Kidney tubule cell (primary cell): ENCODE measurements at places on chromosomes 11 and 22.
A peak's percentile ranks its signal among the peaks of the same experiment; 100 is the strongest.

DNA sequence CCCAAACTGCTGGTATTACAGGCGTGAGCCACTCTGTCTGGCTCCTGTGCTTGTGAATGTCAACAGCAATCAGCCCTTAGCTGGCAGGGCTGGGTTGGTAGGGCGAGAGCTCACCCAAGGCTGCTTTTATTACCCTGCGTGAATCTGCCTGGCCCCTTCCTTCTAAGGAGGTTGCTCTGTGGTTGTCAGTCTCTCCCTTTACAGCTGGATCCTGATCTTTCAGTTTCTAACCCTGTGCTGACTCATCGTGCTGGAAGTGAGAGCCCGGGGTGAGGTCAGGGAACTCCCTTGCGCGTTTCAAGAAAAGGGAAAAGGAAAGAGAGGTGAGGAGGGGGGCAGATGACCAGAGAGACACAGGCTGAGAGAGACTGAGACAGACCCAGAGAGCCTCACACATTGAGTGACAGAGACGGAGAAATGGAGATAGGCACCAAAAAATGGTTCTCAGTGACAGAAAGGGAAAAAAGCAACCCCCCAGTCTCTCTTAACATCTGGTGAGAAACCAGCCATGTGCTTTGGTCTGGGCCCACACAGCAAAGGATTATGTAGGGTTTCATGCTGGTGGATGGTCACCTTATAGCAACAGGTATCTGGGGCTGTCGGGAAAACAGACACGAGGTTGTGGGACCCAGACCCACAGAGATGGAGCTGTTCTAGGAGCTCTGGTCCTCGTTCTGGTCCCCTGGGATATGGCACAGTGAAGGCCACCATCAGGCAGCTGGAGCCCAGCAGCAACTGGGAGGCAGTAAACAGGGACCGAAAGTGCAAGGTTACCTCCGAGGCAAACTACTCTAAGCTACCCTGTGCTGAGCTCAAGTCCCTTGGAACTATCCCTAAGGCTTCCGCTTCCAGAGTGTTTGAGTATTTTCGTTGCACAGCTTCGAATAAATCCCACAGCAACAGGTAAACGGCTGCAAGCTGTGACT, 2.5 kb downstream of the TCN2 start:
- peak; percentile 90 for DNase-seq

DNA sequence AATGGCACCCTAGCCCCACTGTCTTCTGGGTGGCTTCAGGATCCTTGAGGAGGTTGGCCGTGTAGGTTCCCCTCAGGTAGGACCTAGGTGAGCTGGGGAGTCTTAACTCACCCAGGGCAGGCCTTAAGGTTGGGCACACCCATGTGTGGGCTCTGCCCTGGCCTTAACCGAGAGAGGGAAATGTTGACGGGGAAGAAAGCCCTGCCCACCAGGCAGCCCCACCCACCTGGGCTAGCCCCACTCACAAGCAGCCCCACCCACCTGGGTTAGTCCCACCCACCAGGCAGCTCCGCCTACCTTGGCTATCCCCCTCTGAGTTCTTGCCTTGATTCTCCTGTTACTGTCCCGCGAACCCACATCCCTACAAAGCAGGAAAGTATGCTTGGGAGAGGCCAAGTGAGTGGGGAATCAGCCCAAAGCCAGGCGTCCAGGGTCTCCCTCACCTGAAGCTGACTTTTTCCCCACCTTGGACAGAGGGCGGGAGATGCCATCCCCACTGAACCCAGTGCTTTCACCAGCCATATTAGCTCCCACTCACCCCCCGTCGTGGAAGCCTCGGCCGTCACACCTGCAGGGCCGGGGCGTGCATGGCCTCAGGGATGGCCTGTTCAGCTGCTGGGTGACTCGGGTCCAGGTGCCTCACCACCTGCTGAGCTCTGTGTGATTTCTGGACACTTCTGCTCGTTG, at the start of gene MYEOV:
Gene MYEOV, plus strand, starts transcription at position 337 of the 687 bp plus-strand sequence. CDS start 1,200 bp downstream, outside the sequence.
- DNase-seq: peak; percentile 64

DNA sequence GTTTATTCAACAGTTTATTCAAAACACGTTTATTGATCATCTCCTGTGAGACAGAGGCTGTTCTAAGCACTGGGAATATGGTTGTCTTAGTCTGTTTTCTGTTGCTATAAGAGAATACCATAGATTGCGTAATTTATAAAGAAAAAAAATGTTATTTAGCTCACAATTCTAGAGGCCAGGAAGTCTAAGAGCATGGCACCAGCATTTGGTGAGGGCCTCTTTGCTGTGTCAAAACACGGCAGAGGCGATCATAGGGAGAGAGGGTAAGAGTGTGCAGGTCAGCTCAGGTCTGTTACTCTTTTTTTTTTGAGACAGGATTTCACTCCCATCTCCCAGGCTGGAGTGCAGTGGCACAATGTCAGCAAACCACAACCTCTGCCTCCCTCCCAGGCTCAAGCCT, 5.2 kb upstream of the IL17RA start:
- no peak for DNase-seq

DNA sequence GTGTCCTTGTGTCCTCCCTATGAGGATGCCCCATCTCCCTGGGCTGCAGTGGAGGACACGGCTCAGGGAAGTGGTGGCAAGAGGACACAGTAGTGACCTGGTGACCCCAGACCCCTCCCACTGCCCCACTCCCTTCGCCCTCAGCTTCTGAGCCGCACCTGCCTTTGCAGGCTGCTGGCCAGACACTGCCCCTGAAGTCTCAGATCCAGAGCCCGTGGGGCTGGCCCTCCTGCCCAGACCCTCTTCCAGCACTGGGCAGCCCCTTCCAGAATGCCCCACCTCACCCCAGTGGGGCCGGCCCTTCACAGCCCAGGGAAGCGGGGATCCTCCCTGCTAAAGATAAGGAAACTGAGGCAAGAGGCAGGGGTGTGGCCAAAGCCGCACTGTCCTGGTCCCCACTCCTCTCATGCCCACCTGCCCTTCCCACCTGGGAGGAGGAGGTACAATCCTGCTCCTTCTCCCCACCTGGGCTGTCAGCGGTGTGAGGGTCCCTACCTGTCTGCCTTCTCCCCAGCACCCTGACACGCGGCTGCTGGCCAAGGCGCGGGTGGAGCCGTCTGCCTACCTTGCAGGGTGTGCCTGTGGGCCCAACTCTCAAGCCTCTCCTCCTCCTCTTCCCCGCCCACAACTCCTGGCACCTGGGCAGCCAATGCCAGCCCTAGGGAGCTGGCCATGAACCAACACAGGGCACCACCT, 17.3 kb downstream of the TRPM5 start:
- no peak for DNase-seq

DNA sequence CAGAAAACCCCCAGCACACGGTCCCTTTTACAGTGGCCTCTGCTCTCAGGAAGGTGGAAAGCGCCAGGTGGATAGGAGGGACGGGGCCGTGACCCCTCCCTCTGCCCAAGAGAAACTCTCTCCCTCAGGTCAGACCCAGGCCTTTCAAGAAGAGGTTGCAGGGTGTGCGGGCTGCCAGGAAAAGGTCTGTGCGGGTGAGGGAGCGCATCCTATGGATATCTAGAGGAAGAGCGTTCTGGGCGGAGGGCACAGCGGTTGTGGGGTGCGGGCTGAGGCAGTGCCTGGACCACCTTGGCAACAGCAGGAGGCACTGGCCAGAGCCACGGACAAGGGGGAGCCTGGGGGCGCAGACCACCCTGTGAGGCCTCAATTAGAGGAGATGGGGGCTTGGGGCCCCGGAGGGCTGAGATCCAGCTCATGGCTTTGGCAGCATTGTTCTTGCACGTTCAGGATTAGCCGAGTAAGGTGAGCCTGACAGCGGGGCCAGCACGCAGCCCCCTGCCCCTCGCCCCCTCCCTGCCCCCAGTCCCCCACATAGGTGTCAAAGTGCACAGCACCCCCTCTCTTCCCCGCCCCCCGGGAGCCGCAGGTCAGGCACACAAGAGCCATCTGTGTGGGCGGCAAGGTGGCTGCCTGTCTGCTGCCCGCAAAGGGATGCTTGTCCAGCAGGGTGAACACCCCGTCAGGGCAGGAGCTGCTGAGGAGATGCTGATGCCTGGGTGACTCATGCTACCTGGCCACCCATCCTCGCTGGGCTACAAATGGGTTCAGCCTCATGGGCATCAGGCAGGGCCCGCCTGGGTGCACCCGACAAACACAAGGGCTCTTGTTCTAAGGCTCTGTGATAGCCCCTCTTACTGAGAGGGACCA, 92.8 kb upstream of the KCNQ1OT1 start:
- peak; percentile 50 for DNase-seq

DNA sequence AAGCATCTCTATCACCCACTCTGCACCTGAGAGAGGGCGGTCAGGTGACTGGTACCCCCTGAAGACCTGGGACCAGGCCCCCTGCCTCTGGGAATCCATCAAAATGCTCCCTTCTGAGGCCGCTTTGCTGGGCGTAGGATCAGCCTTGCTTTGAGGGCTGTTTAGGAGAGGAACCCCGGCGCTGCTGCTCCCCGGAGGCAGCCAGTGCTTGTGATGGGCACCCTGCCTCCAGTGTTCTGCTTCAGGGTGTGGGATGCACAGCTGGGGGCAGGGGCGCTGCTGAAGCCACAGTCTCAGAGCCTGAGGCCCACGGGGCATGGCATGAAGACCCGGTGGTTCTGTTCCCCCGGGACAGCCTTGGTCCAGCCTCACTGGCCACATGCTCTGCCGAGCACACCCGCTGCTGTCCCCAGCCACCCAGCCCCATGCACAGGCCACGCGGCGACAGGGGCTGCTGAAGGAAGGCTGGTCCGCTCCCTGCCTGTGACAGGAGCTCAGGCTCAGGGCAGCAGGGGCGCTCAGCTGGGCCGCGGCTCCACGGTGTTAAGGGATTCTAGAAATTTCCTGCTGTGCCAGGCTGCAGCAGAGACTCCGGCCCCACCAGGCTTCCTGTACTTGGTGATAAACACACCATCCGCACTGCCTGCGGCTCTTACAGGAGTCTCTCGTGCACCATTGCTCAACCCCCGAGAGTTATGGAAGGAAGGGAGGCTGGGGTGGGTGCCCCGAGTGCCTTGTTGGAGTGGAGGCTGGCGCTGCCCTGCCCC, 91.0 kb downstream of the KCNQ1 start:
- no peak for DNase-seq

DNA sequence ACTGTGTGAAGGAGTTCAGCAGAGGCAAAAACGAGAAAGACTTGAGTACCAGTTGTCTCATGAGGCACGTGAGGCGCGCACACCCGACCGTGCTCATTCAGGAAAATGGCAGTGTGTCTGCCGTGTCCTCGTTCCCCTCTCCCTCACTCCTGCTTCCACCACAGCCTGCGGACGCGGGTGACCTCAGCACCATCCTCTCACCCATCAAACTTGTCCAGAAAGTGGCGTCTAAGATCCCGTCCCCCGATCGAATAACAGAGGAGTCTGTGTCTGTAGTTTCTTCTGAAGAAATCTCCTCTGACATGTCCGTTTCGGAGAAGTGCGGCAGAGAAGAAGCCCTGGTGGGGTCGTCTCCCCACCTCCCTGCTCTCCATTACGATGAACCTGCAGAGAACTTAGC, 30.4 kb downstream of the ZBED4 start:
- DNase-seq: no peak

DNA sequence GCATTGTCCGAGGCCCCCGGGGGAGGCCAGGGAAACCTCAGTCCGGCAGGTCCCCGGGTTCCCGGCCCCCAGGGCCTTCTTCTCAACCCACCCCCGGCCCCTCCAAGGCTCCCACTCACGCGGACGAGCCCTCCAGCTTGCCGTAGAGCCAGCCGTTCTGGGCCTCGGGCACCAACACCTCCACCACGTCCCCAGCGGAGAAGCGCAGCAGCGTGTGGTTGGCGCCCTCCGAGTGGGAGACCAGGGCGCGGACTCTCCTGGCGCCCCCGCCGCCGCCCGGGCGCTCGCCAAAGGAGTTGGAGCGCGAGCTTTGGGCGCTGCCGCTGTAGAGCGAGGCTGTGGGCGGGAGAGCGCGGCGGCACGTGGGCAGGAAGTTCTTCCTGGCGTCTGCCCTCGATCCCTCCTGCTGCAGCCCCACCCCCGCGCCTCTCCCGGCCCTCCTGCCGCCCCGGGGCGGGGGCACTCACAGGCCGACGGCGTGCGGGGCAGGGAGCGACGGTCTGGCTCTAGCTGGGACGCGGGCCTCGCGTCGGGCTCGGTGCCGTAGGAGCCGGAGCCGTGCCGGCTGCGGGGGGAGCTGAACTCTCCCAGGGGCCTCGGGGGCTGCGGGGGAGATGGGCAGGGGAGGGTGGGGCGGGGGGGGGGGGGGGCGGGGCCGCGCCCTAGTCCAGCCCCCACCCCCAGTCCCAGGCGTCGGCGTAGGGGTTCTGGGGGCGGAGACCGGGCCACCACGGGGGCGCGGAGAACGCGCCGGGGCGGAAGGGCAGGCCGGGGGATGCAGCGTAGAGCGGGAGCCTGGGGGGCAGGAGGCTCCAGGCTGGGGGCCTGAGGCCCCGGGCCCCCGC, 4.9 kb upstream of the SLC16A8 start:
- DNase-seq: no peak

DNA sequence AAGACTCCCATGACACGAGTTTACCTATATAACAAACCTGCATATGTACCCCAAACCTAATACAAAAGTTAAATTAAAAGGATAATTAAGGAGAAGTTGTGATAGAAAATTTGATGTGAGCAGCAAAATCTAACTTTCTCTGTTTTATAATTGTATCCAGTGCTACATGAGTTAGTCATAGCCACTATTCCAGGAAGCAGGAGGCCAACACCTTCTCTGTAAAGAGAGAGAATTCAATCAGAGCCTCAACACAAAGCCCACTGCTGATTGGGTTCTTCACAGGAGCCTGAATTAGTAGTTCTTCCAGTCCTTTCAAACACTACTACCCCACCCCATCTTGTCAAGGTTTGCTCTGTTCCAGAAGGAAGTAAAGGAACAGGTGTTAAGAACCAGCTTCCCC, 84.2 kb downstream of the BLID start:
- no peak for DNase-seq

- no peak for DNase-seq
Measured at GRCh38 chr11:66637557-66638176, 836 bp upstream of the RBM4 start.

- DNase-seq: no peak
Measured at GRCh38 chr22:25410849-25411248, 153.6 kb upstream of the GRK3 start.
